ENCODE measurements at places on chromosomes 4 and X. TPM values are rescaled to one million over a fixed set of nuclear protein-coding genes. Genes with fewer than 3 reads are reported as not detected.

The GPM6B gene
- total RNA-seq = 0.65 TPM

The RNF128 gene
- 5.7 TPM for total RNA-seq

The SSX2 gene
- not detected for total RNA-seq

The PABPC1L2B gene
- not detected for total RNA-seq

The IL2 gene
- total RNA-seq = not detected

The ARSD gene
- 22.2 TPM for total RNA-seq

The NLRP2B gene
- under 0.01 TPM for total RNA-seq

The MAGEA11 gene
- 0.09 TPM for total RNA-seq

The ASB9 gene
- 0.57 TPM for total RNA-seq

The IL3RA gene
- 0.09 TPM for total RNA-seq

The GNRHR gene
- total RNA-seq = not detected

The CFP gene
- total RNA-seq = 0.14 TPM

The H2BW2 gene
- not detected for total RNA-seq

The SPATA18 gene
- 13.9 TPM for total RNA-seq

The TRPC5OS gene
- total RNA-seq = not detected

The STATH gene
- total RNA-seq = not detected

The FAM9A gene
- total RNA-seq = not detected

The DMP1 gene
- not detected for total RNA-seq

The WDR17 gene
- 1.6 TPM for total RNA-seq

The SPIN2A gene
- 0.57 TPM for total RNA-seq

The WFS1 gene
- total RNA-seq = 27.3 TPM

The PCDH19 gene
- under 0.01 TPM for total RNA-seq

The PDGFC gene
- 31.6 TPM for total RNA-seq

The RPS3A gene
- 2,755 TPM for total RNA-seq

The AWAT2 gene
- total RNA-seq = not detected

The CPLX1 gene
- not detected for total RNA-seq

The LRRC66 gene
- 0.46 TPM for total RNA-seq

The TCEAL9 gene
- total RNA-seq = 169 TPM

The GLUD2 gene
- 1.00 TPM for total RNA-seq

The SORCS2 gene
- 1.1 TPM for total RNA-seq

The SLC10A6 gene
- total RNA-seq = 0.28 TPM

The RPA4 gene
- 0.71 TPM for total RNA-seq

The SSX4 gene
- total RNA-seq = not detected

The UNC5C gene
- total RNA-seq = 0.28 TPM

The IL13RA1 gene
- total RNA-seq = 56.0 TPM

The MAGEA4 gene
- total RNA-seq = not detected

The PRKG2 gene
- total RNA-seq = 4.6 TPM

The NEUROG2 gene
- not detected for total RNA-seq

The ELMOD2 gene
- 25.3 TPM for total RNA-seq

The STS gene
- total RNA-seq = 2.4 TPM

The SYNPO2 gene
- 17.9 TPM for total RNA-seq

The CXCL11 gene
- 0.14 TPM for total RNA-seq

The RTL9 gene
- 0.14 TPM for total RNA-seq

The CLGN gene
- total RNA-seq = 5.8 TPM

The F8A2 gene
- total RNA-seq = not detected

The CXCL13 gene
- total RNA-seq = not detected

The AR gene
- total RNA-seq = 3.5 TPM

The NOP14 gene
- total RNA-seq = 20.9 TPM

The FAM149A gene
- 7.0 TPM for total RNA-seq

The HDAC6 gene
- total RNA-seq = 16.8 TPM

The FSTL5 gene
- not detected for total RNA-seq

The BEX2 gene
- total RNA-seq = 1.3 TPM

The F9 gene
- not detected for total RNA-seq

The GLOD5 gene
- not detected for total RNA-seq

The GUCY1A1 gene
- 0.71 TPM for total RNA-seq

Measured in smooth muscle cell of bladder (primary cell).